ENCODE measurements at places on chromosomes 3 and 15. TPM values are rescaled to one million over a fixed set of nuclear protein-coding genes. Genes with fewer than 3 reads are reported as not detected.

SETD5 gene
- total RNA-seq: 119 TPM

FBN1 gene
- 698 TPM for total RNA-seq

SLCO3A1 gene
- total RNA-seq: 4.4 TPM

OXNAD1 gene
- total RNA-seq: 31.6 TPM

BCL2A1 gene
- total RNA-seq: 2.3 TPM

DNAJB11 gene
- 38.9 TPM for total RNA-seq

BUB1B gene
- 23.8 TPM for total RNA-seq

RTP3 gene
- total RNA-seq: not detected

HDGFL3 gene
- 42.9 TPM for total RNA-seq

CPN2 gene
- not detected for total RNA-seq

PTH1R gene
- 11.5 TPM for total RNA-seq

DLEC1 gene
- total RNA-seq: 0.42 TPM

SLC9C1 gene
- 1.9 TPM for total RNA-seq

TJP1 gene
- total RNA-seq: 149 TPM
